ENCODE measurements at places on chromosomes 5 and 9.
A peak's percentile ranks its signal among the peaks of the same experiment; 100 is the strongest.

- no peak for DNase-seq
Observed at GRCh38 chr5:74070766-74071165, 444.8 kb downstream of the ARHGEF28 start.

DNA sequence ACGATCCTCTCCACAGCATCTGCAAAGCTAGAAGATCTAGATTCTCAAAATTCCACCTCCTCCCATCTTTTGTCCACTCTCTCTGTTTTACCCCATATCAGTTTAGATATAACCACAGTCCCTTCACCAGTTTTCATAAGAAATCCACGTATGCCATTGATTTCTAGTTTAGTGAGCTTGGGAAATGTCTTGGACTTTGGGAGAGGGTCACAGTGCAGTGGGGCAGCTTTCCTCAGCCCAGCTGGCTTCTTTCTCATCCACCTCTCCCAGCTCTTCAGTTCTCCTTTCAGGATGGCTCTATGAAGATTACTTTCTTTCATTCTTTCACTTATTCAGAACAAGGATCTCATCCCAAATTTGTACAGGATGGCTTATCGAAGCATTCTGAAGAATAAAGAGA is 203.9 kb upstream of the ADCY2 start:
- DNase-seq = no peak

DNA sequence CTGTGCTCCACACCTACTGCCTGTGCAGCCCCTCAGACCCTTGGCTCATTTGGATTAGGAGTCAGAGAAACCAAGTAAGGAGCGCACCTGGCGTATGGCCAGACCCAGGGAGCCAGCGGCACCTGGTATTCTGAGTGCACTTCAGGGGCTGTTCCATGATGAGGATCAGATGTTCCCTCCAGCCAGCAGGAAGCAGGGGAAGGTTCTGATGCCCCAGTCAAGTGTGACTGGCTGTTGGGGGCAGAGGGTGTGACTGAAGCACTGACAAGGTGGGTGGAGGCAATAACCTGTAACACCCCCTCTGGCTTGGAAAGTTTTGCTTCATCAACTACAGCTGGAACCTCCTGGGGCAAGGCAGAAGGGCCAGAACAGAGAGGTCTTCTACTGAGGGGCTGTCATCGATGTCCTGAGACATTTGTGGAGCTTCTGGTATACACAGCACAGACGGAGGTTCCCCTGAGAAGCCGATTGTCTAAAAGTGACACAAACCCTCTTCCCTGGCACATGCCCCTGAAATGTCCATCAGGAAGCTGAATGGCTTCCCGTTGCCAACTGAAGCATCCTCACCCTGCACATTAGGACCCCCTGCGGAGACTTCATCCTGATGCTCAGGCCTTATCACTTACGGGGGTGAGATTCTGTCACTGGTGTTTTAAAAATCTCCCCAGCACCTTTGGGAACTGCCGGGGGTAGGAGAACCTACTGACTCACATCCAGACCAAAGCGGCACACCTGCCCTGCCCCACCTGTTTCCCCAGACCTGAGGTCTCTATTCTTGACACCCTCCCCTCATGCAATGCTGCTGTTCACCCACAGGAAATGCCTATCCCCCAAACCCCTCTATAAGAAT is 21.1 kb downstream of the TRAF1 start:
- DNase-seq = peak; percentile 66

GRCh38 chr5:93381057-93381456 is 200.0 kb downstream of the NR2F1-AS1 start:
- no peak for DNase-seq

- DNase-seq = no peak
Observed at GRCh38 chr9:116549061-116549664, 137.9 kb upstream of the TRIM32 start.

DNA sequence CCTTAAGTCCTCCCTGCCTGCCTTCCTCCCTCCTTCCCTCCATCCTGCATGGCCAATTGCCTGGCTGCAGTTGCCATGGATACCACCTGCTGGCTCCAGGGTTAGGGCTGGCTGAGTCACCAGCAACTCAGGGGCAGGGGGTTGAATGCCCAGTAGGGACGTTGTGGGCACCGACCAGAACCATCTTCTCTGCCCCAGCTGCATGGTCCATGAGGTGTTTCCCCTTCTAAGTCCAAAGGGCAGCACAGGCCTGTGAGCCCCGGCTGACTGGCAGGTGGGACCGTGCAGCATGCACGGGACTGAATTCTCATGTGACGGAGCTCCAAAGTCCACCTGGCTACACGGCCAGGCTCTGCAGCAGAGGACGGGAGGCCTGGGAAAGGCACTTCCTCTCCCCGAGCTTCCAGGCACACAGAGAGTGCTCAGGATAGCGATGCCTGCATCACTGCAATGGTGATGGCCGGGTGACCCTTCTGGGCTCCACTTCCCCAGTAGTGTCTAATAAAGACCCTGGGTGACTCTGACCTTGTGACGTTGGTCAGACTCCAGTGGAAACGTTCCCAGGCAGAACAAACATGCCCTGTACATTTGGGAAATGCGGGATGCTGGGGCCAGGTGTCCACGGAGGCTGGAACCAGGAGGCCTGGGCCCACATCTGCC is 5.7 kb downstream of the ASS1 start:
- DNase-seq = no peak

- DNase-seq = no peak
Observed at GRCh38 chr9:121874524-121874923, 218.6 kb downstream of the TTLL11 start.

DNA sequence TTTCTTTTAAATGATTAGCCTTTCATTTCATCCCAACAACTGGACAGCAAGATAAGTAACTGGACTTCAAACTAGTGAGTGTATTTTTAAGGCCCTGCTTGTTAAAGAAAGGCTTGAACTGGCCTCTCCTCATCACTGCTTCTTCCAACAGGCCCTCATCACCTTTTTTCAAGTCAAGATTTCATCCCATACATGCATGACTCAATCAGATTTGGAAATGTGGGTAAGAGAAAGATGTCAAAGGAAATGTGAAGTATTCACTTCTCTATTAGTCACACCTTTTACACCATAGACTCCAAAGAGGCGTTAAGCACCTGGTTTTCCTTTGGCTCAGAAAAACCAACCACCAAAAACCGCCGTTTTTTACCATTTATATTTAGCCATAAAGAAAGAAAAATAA is 4.9 kb downstream of the NR4A3 start:
- no peak for DNase-seq

DNA sequence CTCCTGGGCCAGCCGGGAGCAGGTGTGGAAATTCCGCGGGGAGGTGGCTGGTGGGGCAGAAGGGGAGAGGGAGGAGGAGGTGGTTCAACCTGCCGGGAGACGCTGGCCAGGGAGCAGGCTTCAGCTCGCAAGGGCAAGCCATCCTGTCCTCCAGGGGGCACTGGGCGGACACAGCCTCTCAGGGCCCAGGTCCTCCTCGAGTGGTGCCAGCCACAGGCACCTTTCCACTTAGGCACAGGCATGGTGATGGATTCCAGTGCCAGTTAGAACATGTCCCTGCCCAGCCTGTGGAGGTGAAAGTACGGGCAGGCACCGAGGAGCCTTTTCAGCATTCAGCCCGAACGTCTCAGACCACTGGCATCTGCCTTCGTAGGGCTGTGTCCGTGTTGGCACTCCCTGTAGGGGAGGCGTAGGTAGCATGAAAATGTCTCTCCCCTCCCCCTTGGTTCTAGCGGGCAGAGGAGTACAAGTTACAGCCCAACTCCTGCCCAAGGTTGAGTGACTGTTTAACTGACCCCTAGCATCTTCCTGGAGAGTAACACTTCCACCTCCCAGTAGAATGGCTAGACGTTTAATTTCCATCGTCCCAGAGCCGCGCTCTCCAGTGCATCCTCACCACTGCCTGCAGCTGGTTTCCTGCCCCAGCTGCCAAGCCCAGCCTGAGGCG is 48.9 kb downstream of the DAB2IP start:
- DNase-seq = peak; percentile 32

DNA sequence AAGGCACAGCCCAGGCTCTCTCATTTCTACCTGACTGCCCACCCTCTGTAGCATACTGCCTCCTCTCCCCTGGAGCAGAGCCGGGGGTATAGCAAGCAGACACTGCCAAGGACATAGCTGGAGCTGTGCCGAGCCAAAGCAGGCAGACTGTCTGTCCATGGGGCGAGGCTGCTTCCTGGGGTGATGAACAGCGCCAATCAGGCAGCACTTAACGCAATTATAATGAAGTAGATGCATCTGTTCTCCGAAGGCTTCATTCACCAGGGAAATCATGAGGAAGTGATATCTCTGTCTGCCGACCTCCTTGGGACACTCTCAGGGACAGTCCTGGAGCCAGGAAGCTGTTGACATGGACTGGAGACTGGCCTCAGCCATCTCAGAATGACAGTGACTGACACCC is 230.7 kb downstream of the ASTN2 start:
- DNase-seq = no peak

DNA sequence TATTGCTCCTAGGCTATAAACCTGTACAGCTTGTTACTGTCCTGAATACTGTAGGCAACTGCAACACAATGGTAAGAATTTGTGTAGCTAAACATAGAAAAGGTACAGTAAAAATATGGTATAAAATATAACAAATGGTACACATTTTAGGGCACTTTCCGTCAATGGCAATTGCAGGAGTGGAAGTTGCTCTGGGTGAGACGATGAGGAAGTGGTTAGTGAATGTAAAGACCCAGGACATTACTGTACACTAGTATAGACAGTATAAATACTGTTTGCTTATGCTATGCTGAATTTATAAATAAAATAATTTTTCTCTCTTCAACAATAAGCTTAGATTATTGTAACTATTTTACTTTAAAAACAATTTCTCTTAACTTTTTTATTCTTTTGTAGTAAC is 15.6 kb upstream of the ADRB2 start:
- no peak for DNase-seq

Data from NCI-H1092 treated with DMSO at 0.1 percent for 48 hours (cell line).